ENCODE measurements at places on chromosomes 11 and 22. TPM values are rescaled to one million over a fixed set of nuclear protein-coding genes. Genes with fewer than 3 reads are reported as not detected.
A peak's percentile ranks its signal among the peaks of the same experiment; 100 is the strongest.

Gene SEPTIN3
- total RNA-seq: 0.29 TPM

Gene RAG2
- not detected for total RNA-seq

- peak overlapping the region; percentile 94 for H3K27ac ChIP-seq
- peaks cover 6% of the 10 kb centered on the region for H3K36me3 ChIP-seq
- H3K27me3 ChIP-seq: no peaks in the 10 kb centered on the region
- H3K4me3 ChIP-seq: peak overlapping the region; percentile 95
- H3K4me1 ChIP-seq: peaks cover 46% of the 10 kb centered on the region
These were observed 1.6 kb downstream of the MAML2 start for GRCh38 chr11:96341211-96342013.

DNA sequence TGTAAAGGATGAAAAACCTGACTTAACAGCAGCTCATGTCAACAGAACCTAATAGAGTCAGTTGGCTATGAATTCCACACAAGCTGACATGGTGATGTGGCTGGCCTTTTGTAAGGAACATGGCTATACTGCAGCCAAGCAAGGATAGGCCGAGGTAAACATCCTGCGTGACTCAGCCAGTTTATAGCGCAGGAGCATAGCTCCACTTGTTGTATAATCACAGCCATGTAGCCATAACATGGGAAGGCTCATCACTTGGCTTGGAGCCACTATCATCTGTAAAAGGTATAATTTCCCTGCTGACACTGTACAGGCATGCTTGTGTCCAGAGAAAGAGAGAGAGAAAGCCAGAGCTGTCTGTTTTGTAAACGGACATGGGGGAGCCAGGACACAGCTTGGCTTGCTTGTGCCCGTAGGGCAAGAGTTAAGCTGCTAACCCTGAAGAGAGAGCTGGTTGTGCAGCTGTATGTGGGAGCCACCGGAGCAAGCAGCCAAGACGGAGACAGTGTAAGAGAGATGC lies 104.4 kb upstream of the PLET1 start:
- peaks cover 14% of the 10 kb centered on the region for H3K4me1 ChIP-seq
- no peaks in the 10 kb centered on the region for H3K27me3 ChIP-seq
- H3K36me3 ChIP-seq: no peaks in the 10 kb centered on the region
- no peak overlapping the region for H3K4me3 ChIP-seq

DNA sequence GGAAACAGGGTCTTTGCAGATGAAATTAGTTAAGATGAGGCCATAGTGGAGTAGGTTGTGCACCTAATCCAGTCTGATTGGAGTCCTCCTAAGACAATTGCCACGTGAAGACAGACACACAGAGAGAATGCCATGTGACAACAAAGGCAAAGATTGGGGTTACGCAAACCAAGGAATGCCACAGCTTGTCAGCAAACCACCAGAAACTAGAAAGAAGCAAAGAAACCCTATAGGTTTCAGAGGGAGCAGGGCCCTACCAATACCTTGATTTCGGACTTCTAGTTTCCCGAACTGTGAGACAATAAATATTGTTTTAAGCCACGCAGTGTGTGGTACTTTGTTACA lies 8.2 kb upstream of the LAYN start:
- H3K4me1 ChIP-seq: peaks cover 14% of the 10 kb centered on the region
- H3K27ac ChIP-seq: no peak overlapping the region
- H3K27me3 ChIP-seq: no peaks in the 10 kb centered on the region
- no peaks in the 10 kb centered on the region for H3K36me3 ChIP-seq

GRCh38 chr11:129408865-129409444 lies 33.3 kb downstream of the BARX2 start:
- H3K36me3 ChIP-seq: no peaks in the 10 kb centered on the region
- H3K27ac ChIP-seq: no peak overlapping the region
- peaks cover 36% of the 10 kb centered on the region for H3K27me3 ChIP-seq
- H3K4me1 ChIP-seq: no peaks in the 10 kb centered on the region
- H3K4me3 ChIP-seq: no peak overlapping the region

Data from MCF 10A (cell line).